ENCODE measurements at places on chromosomes 2 and 18.

DNA sequence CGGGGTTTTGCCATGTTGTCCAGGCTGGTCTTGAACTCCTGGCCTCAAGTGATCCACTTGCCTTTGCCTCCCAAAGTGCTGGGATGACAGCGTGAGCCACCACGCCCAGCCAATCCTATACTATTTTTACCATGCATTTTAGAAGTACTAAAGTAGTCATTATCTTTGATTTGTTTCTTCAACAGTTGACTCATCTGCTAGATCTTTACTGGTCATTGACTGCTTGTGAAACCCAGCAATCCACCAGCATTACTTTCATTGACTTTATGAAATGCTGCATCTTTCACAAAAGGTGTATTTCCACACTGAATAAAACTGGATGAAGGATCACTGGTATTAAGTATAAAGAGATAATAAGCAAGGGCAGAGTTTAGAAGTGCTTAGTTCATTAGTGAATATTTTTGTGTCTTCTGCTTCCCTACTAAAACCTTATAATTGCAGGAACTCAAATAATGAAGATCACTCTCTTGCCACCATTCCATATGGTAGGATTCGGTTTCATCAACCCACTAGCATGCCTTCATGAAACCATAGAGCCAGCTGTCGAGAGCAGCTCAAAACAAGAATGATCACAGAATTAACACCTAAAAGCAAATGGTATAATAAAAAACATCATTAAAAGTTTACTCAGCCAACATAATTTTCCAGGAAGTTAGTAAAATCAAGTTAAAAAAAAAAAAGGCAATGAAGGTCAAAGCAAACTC is 33.1 kb downstream of the IRS1 start:
- no peak for DNase-seq

DNA sequence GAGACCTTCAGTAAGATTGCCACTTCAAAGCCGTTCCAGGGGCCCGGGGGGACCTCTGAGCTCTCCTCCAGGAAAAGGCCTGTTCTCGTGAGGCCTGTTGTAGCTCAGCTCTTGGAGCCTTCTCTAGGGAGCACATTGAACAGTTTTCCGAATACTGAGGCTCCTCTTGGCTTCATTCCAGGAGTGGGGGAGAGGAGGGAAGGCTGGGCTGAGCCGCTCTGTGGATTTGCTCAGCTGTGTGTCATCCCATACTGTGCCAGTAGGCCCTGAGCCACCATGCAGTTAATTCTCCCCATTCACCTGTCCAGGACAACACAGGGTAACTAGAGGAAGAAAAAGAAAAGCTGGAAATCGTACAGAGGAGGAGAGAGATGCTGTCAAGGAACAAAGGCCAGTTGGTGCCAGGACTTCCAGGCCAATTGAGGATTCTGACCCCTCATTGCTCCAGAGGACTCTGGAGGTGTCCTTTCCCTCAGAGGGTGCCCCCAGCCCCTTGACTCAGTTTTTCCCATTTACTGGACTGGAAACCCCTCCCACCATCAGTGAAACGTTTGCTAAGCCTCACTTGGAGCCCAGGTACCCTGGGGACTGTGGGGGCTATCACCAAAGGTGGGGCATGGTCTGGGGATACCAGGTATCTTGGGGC is 41.4 kb downstream of the HS1BP3 start:
- DNase-seq = peak; percentile 30

DNA sequence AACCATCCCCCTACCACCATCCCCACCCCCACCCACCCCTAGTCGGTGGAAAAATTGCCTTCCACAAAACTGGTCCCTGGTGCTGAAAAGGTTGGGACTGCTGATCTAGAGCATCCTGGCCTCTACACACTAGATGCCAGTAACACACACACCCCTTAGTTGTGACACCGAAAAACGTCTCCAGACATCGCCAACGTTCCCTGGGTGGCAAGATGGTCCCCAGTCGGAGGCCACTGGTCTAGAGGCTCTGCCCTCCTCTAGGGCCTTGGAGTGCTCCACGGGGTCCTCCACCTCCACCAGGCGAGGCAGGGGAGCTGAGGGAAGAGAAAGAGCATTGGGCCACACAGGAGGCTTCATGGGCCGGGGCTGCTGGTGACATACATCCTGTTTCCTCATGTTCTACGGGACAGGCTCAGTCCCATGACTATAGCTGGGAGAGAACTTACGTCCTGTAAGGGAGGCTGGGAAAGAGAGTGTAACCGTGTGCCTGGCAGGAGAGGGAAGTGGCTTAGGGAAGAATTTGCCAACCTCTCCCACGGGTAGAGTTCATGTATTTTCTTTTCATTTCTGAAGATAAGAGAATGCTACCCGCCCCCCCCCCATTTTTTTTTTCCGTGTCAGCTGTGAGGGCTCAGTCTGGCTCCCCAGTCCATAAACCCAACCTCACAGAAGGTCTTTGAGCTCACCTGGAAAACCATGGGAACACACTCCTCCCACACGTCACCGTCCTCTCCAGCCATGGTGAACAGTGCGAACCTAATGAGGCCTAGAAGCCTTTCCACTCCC is 132.7 kb upstream of the MYCN start:
- no peak for DNase-seq

- DNase-seq = no peak
These were observed 151.8 kb upstream of the UNC80 start for GRCh38 chr2:209619782-209620181.

GRCh38 chr18:58180172-58180571 is 136.1 kb downstream of the NEDD4L start:
- no peak for DNase-seq

GRCh38 chr2:164606557-164606956 is 14.7 kb downstream of the GRB14 start:
- no peak for DNase-seq

GRCh38 chr2:27956888-27957287 is 66.4 kb downstream of the BABAM2 start:
- no peak for DNase-seq

DNA sequence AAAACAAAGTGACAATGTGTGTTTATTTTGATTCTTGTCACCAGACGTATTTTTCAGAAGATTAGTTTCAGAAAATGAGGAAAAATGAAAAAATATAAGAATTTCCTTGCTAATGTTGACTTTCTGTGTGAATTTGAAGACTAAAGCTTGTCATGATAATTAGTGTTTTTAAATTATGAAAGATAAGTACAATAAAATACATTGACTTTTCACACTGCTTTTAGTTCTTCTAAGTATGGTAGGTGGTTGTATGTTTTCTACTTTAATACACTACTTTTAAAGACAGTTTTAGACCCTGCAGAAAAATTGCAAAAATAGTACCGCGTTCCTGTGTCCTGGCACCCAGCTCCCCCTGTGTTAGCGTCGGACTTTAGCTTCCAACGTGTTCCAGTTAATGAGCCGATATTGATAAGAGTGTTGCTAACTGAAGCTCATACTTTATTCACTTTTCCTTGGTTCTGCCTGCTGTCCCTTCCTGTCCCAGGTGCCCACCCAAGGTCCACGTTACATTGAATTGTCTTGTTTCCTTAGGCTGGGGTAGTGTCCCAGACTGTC is 695 bp downstream of the RBFA start:
- DNase-seq = no peak

DNA sequence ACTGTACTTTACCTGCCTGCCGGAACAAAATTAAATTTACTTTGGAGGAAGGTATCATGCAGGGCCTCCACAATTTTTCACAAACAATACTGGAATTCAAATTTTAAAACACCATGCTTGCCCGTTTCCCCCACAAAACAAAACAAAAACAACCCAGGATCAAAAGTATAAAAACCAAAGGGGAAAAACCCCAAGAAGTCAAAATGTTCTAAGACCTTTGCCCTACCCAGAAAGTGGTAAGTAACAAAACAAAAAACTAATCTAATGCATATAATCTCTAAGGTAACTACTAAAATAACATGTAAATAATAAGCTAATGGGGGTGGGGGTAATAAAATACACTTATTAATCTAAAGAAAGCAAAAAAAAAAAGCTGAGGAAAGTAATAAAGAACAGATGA is 60.5 kb downstream of the CUL3 start:
- no peak for DNase-seq

DNA sequence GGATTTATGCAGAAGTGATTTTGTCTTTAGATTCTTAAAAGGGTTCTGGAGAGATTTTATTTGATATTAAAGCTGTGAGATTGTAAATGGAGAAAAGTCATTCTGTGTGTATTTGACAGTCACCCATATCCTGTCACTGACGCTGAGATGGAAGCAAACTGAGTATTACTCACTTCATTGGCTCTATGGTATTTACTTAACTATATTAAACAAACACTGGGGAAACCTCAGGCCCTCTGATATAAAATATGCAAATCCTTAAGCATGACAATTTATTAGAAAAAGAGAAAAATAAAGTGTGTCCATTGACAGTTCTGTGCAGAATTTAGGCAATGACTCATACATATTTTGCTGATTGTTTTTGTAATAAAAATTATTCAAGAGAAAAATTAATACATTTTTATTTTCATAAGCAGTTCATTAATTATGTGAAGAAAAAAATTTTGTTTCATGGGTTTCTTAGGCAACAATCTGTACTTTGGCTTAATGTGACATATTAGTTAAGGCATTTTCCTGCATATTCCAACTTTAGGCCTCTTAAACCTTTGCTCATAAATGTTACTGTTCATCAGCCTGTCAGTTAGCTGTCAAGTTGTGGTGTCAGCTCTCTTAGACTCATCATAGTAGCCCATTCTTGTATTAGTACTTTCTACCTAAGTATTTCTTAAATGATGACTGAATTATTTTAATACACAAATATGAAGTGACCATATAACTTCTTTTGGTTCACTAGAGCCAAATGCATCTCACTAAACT is 99.9 kb downstream of the PARD3B start:
- DNase-seq = no peak

GRCh38 chr2:183244300-183244844 is 120.1 kb downstream of the NUP35 start:
- no peak for DNase-seq

GRCh38 chr2:230901006-230901405 is 24.0 kb downstream of the GPR55 start:
- no peak for DNase-seq

DNA sequence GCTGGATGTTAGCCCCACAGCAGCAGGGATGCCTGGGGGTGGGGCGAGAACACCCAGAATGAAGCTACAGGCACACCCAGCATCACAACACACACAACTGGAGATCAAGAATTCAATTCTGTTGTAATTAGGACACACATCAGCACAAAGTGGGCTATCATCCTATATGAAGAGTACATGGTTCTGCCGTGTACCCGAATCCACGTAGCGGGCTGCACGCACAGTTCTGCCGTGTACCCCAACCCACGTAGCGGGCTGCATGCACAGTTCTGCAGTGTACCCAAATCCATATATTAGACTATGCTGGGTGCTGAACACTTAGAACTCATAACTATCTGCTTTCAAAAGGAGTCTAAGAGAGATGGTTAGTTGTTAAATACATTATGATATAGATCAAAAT is 86.5 kb downstream of the EIPR1 start:
- DNase-seq = no peak

DNA sequence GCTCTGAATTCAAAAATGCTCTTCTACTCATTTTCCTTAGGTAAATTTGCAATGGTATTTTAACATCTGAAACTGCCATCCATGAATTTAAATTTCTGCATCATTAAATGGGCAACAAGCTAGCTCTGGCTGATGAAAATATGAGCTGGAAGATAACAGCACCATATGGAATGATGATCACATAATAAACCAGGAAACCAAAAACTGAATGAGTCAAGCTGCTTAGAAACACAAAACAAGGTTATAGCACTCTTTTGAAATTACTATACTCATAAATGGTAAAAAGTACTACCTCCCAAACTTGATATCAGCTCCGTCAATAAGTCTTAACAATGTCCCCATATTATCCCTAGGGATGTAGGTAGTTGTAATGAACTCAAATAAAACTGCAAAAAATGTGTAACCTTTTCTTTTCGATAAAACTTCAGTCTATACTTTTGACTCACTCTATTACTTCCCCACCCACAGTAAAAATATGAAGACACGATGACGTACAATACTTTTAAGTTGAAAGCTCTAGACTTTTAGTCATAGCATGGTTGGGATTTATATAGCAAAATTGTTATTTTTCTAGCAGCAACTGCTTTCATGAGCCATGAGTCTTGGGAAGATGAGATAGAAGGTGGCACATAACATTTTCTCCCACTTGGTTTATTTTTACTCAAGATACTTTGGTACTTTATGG is 396.7 kb downstream of the CDH2 start:
- no peak for DNase-seq

DNA sequence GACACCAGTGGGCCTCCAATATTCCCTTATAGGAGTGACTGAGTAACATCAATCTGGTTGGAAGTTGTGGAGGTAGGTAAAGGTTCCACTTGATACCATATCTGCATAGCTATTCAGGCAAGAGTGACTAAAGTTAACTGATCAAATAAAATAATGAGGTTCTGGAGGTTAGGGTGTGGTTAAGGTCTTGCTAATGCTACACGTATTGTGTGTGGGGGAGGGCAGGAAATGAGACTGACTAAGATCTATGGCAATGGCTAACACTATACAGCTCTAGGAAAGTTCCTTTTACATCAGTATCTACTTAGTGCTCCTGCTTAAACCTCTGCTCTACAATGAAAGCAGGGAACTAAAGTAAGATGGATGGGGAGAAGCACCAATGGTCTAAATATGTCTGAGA is 149.1 kb upstream of the MGAT5 start:
- no peak for DNase-seq

DNA sequence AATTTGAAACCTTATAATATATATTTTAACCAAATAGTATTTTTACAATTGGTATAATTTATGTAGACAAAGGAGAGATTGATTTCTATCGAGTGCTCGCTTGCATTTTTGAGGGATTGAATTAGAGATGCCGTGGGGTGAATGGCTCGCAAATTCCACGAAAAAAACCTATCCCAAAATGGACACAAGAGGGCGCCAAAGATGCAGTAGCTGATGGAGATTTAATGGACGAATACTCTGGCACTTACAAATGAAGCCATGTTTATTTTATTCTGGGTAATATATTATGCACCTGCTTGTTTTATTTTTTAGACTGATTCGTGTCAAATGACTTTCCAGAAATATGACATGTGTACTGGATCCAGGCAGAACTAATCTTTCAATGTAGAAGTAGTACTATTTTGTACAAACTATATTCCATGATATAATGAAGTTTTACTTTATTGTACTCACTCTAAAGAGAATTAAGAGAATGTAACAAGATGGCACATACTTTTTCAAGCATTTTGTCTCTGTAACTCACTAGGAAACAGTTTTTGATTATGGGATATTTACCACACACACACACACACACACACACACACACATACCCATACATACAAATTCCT is 505.4 kb downstream of the PLCL1 start:
- no peak for DNase-seq
